ENCODE measurements at places on chromosomes 2 and 18.

- no peak for DNase-seq
These were observed 126.9 kb upstream of the TRIB2 start for GRCh38 chr2:12589802-12590320.

DNA sequence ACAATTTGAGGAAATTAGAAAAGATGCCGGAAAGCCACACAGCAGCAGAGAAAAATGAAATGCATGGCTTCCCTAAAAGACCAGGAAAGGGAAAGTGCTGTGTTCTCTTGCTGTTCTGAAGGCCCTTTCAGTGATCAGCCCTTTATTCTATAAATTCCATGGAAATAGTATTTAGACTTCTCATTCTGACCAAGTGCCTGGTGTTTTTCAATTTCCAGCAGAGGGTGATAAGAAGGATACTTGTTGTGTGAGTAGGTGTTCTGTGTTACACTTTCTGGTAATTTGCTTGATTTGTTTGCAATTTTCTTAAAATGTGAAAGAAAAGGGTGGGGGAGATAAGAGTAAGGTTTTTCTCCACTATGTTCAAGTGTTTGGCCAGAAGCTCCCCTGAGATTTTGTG is 504.5 kb downstream of the IRS1 start:
- no peak for DNase-seq

DNA sequence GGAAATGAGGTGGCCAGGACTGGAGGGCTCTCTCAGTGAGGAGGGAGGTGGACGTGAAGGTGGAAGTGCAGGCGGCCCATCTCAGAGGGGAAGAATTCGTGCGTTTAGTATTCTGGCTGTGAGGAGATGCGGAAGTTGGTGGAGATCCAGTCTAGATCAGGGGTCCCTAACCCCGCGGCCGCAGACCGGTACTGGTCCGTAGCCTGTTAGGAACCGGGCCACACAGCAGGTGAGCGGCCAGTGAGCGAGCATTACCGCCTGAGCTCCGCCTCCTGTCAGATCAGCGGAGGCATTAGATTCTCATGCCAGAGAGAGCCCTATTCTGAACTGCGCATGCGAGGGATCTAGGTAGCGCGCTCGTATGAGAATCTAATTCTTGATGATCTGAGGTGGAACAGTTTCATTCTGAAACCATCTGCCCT is 1.6 kb upstream of the FHOD3 start:
- DNase-seq = no peak

- DNase-seq = no peak
These were observed 601.5 kb upstream of the FANCL start for GRCh38 chr2:58842501-58843155.

DNA sequence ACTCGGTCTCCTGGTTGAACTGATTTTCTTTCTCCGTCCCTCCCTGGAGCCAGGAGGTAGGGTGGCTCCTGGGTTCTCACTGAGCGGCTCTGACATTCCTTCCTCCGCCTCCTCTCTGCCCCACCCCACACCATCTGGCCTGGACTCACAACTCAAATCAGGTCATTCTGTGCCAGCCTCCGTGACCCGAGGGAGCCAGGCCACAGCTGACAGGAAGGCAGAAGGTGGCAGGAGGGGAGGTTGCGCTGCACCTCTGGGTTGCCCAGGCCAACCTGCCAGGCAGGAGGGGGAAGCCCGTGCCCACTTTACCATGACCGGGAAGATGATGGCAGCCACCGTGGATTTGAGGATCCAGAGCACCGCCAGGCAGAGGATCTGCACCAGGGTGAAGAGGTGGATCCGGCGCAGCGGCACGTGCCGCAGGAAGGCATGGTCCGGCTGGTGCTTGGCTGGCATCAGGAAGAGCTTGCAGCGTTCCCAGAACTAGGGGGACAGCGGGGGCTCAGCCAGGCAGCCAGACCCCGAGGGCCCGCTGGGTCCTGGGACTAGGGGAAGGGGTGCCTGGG is 28.3 kb downstream of the MTHFD2 start:
- DNase-seq = no peak

DNA sequence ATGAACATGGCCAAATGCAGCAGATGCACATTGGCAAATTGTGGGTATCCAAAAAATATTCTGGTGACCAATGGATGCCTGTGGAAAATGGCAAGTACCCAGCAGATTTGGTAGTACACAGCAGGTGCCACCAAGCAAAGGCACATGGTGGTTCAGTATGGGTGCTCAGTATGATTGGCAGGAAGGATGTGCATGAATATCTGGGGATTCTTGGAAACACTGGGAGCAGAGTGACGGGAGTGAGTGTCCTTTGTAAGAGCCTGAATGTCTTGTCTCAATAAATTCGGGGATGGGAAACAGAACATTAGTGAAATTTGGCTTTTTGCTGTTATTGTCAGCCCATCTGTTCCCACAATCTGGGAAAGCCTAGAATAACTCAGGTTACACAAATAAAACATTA is 36.8 kb upstream of the ACADL start:
- DNase-seq = no peak

- no peak for DNase-seq
These were observed 129.1 kb upstream of the CAB39 start for GRCh38 chr2:230583581-230583980.

DNA sequence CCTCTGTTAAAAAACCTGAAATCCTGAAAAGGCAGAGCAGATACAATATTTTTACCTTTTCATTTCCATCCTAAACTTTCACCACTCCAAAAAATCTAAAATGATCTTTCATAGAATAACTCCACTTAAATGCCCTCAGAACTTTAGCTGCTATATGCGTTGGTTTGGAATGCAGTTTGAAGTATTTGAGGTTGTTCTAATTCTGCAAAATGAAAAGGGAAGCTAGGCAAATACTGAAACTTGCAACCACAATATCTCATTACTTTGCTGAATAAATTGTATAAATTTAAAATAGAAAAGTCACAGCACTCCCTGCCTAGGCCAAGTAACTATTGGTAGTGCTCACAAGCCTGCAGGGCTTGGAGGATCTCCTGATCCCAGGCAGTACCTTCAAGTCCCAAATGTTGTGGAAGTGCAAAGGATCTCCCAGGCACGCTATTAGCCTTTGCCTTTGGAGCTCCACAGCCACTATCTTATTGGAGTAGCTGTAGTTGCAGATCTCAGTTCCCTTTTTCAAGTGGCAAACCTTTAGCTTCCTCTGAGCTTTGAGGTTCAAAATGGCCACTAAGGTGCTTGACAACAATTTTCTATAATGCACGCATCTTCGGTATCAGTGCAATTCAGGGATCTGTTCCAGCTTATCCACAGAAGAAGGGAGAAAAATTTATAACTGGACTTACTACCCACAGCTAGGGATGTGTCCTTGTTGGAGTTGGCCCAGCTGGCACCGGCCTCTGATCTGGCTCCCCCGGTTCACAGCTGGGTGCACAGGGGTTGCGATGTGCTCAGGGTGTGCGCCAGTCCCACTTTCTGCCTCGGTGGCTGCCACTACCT is 43.4 kb upstream of the ANKRD62 start:
- DNase-seq = no peak

- DNase-seq = no peak
These were observed 161.8 kb downstream of the DYSF start for GRCh38 chr2:71614976-71615766.

DNA sequence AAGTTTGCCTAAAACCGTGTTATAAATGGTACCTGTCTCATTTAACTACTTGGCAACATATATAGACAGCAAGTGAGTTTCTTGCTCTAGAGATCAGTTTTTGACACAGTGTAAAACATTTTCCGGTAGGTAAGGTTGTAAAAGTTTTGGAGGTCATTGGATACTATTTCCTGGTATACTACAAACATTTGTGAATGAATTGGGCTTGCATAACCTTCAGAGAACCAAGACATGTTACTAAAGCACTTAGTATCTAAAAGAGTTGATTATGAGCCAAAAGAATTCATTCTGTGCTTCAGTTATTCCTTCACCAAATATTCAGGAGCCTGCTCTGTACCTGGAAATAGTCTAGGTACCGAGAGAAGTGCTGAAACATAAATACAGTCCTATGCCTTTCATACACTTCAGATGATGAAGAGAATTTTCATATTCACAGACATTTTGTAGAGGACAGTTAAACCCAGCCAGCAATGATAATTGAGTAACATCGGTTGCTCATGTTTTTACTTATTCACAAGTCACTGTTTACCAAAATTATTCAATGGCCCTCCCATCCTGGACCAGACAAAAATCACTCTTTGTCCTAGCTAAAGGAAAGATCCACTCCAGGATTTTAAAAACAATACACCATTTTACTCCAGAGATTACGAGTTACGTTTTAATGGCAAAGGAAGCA is 319.4 kb upstream of the RBMS1 start:
- DNase-seq = no peak

GRCh38 chr18:78790960-78791359 is 188.7 kb upstream of the SALL3 start:
- no peak for DNase-seq

DNA sequence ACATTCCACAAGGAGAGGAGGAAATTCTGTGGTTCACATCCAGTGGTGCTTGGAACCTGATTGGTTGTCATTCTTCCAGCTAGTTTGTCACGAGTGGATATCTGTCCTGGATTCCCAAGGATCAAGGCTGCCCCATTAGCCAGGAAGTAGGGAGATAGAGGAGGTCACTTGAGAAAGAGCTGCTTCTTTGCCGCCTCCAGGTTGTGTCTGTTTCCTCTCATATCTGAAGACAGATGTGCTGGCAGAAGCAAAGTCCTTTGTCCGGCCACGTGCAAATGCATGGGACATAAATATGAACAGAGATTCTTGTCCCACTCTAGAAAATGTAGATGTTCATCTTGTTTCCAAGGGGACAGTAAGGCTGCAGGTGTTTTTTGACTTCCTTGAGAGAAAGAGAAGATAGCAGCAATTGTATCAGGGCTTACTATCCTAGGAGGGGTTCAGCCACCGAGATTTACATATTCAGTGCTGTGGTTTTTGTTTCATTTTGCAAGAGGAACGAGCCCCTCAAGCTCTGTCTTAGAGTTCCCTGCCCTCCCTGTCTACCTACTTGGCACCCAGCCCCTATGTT is 174.4 kb downstream of the RPIA start:
- DNase-seq = no peak

DNA sequence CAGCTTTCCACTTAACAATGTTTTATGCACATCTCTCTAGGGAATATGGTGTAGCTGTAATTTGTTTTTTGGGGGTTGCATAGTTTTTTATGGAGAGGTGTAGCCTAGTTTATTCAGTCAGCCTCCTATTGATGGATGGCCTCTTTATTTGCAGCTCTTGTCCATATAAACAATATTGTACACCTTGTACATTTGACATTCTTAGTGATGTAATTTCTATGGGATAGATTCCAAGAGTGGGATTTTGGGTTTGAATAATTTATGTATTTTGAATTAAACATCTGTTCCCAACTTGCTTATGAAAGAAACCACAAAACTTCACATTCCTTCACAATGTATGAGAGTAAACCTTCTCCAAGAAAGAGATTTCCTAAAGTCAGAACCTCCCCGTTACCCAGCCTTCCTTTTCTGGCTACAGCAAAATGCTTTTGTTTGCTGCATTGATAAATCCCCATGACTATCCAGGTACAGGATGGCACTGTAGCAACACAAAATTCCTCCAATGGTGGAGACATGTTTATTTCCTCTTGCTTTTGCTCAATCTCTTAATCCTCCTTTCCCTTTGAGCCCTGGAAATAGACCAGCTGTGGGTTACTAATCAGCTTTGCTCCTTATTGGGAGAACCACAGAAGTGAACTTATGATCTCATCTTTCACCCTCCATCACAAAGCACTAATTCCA is 58.4 kb upstream of the GALR1 start:
- no peak for DNase-seq

- DNase-seq = no peak
These were observed 201.5 kb downstream of the SP3 start for GRCh38 chr2:173763641-173764040.

DNA sequence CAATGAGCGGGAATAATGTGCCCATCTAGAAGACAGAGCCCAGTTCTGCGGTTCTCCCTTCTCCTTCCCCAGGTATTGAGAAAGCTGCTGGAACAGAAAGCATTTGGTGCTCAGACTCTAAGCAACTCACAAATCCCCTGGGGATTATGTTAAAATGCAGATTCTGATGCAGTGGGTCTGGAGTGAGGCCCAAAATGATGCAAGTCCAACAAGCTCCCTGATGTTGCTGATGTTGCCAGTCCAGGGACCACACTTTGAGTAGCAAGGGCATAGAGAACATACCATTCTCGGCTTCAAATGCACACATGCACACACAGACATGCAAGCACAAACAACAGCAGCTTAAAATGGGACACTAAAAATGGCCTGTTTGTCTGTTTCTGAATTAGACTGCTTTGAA is 274.8 kb upstream of the NCKAP5 start:
- no peak for DNase-seq

Data from stimulated activated CD8-positive, alpha-beta memory T cell treated with anti-CD3 and anti-CD28 coated beads, Interleukin-7, amount 100 ng/mL, for 1 hour (primary cell).